AML-193 (cell line): ENCODE measurements at places on chromosomes 4 and X.

DNA sequence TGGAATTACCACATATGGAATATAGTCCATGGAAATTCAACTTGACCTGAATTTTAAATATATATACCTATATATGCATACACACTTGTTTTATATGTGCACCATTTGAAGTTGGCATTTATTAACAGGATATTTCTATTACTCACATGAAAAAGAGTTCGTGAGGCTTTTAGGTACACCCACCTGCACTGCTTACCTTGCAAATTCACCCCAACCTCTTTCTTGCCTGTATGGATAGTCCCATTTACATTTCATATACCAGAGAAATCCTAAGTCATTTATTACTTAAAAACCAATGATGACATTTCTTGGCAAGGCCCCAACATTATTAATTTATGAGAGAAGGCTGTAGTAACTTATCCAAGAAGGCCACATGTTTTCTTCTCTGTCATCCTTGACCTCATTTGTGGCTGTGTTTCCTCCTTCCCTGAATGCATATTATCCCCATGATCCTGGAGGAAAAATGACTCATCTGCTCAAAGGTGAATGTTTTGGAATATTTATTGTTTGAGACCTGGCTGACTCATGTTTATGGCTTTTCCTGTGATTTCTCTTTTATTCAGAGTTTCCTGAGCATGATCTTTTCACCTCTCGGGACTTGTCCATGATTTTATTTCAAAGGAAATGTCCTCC is 62.2 kb upstream of the FAM241A start:
- no peak for DNase-seq

DNA sequence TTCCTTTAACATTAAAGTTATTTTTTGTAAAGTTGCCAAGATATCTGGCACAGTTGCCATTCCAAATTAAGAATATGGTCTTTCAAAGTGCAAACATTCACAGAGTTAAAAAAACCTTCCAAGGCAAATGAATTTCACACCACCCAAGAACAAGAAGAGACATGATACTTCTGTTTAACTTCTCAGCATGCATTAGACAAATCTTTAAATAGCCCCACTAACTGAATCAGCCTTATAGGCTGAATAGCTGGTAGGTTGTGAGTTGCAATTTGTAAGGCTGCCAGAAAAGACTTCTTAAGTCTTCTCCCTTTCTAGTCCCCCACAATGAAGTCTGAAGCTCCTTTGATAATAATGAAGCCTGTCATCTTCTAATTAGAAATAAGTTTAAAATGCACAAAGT is 95.6 kb downstream of the MAPK10 start:
- no peak for DNase-seq

GRCh38 chr4:48196758-48197504 is 62.9 kb upstream of the TXK start:
- DNase-seq = no peak

GRCh38 chr4:84479663-84480062 is 19.4 kb downstream of the NKX6-1 start:
- no peak for DNase-seq

DNA sequence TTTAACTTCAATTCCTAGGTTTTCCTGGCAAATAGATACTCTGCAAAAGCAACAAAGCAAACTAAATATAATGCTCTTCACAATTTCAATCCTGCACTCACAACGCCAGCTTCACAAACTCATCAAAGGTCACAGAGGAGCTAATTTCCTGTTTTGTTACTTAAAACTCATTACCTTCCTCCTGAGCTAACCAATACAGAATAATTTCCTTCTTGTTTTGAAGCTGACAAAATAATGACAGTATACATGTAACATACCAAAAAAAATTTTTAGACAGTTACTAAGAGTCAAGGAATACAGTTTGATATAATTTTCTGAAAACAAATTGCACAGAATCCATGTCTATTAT is 17.9 kb downstream of the CNOT6L start:
- peak; percentile 22 for DNase-seq

GRCh38 chrX:68676335-68676734 is 28.9 kb downstream of the STARD8 start:
- no peak for DNase-seq

- DNase-seq = peak; percentile 22
Measured at GRCh38 chr4:149264093-149264733, 551.4 kb downstream of the IQCM start.

DNA sequence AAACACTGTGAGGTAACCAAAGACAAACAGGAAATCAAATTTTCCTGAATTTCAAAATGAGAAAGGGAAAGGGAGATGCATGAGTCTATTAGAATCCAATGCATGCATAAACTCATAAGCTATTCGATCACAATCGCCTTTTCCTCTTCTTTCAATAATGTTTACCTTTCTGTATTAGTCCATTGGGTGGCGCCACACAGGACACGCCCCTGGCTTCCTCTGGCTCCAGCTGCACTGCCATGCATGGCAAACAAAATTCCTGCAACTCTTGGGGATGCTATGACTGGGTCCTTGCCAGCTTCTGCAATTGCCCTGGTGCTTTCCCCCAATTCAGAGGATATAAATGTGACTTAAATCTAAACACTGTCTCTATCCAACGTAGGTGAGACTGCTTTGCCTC is 424.5 kb upstream of the PCDH7 start:
- DNase-seq = no peak

- DNase-seq = no peak
Measured at GRCh38 chr4:53863736-53864365, 200.6 kb downstream of the CHIC2 start.

DNA sequence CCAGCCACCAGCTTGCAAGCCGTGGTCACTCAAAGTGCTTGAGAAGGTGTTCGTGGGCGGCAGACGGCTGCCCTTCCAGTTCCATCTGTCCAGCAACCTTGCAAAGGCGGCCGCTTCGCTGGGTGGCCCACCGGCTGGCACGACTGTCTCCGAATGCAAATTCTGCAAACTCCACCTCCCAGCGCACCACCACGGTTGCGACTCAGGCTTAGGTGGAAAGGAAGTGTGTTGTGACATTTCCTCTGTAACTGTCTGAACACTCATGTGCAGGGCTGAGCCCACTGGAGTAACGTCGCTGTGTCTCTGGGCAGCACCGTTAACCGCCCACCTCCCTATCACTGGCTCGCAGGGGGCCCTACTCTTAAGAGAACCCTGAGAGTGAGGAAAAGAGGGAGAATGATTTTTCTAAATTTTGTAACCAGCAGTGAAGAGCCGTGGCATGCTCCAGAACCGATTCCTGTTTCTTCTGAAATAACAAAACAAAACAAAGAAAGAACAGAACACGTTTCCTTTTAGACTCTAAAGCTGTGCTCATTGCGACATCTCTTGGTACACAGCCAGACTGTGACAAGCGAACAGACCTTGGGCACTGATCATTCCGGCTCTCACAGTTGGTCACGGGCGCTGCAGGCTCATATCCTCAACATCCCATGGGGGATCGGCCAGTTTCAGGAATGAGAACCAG is at the start of gene P2RY8:
TSS of gene P2RY8 (minus strand) at position 155 of the 685 bp plus-strand sequence. CDS start 70,627 bp downstream, outside the sequence.
- DNase-seq = peak; percentile 84

GRCh38 chr4:151052785-151053184 is 37.7 kb upstream of the LRBA start:
- no peak for DNase-seq

- DNase-seq = no peak
Measured at GRCh38 chrX:21960569-21961541, 20.3 kb downstream of the SMS start.

- DNase-seq = no peak
Measured at GRCh38 chrX:47422444-47422843, 52.1 kb downstream of the ZNF157 start.

GRCh38 chr4:84651499-84651898 is 68.6 kb downstream of the CDS1 start:
- DNase-seq = no peak

- DNase-seq = no peak
Measured at GRCh38 chrX:119758731-119759247, 401 bp downstream of the SOWAHD start.

GRCh38 chr4:6335040-6335590 is 65.5 kb downstream of the WFS1 start:
- DNase-seq = no peak

DNA sequence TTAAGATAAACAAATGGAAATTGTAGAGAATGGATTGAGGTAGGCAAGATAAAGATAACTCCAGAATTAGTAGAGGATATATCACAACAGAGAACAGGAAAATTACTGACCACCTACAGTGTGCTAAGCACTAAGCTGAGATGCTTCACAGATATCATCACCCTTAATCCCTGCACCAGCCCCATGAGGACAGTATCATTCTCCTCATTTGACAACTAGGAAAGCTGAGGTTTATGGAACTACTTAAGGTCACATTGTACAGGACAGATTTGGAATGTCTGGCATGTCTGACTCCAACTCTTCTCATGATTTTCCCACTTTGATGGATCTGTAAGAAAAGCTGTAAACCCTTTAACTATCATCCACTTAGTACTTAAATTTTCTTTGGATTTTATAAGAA is 95.5 kb downstream of the CASK start:
- DNase-seq = no peak

GRCh38 chr4:129446074-129446473 is 350.1 kb downstream of the C4orf33 start:
- no peak for DNase-seq

GRCh38 chr4:26126143-26126718 is 194.6 kb upstream of the RBPJ start:
- peak; percentile 2 for DNase-seq

GRCh38 chr4:75919920-75920319 is 17.7 kb upstream of the PPEF2 start:
- no peak for DNase-seq

- no peak for DNase-seq
Measured at GRCh38 chrX:136196691-136197155, 49.4 kb downstream of the FHL1 start.

- no peak for DNase-seq
Measured at GRCh38 chr4:5337731-5338130, 286.5 kb downstream of the STK32B start.

DNA sequence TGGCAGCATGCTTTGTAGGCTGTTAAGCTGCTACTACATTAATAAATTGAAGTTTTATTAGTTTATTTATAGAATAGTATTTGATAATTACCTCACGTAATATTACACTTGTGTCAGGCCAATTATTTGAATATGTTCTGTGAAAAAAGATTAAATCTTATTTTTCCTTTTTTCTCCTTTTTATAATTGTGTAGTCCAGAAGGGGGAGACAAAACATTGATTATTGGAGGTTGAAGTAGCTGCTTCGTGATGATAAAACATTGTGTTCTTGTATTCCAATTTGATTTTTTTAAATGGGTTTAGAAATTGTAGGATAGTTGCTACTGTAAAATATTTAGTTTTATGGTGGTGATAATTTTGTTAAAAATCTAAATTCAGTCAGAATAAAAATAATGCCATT is 85.7 kb downstream of the DIAPH2 start:
- no peak for DNase-seq

DNA sequence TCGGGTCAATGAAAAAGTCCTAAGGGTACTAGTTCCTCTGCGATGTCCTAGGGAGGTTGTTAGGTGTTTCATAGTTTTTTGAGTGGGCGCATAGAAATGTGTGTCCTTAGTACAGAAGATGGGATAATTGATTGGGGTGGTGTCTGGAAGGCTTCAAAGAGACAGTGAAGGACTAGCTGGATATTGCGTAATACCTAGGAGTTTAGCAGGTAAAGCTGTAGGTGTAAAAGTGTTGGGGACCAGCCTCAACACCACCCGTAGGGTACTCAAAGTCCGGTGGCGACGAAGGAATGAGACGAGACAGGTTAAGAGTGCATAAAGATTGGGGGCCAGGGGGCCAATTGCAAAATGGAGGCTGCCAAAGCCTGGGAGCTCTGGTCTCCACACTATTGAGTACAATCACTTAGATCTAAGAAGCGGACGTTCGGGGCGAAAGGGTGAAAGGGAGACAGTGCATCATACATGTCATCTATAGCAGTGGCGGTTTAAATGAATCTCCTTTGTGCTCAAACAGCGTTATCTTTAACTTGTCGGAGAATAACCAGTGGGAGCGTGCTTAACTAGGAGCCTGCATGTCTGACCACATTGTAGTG is 1.0 kb downstream of the TRMT44 start:
- DNase-seq = no peak

GRCh38 chr4:137249112-137249511 is 283.2 kb downstream of the PCDH18 start:
- no peak for DNase-seq

DNA sequence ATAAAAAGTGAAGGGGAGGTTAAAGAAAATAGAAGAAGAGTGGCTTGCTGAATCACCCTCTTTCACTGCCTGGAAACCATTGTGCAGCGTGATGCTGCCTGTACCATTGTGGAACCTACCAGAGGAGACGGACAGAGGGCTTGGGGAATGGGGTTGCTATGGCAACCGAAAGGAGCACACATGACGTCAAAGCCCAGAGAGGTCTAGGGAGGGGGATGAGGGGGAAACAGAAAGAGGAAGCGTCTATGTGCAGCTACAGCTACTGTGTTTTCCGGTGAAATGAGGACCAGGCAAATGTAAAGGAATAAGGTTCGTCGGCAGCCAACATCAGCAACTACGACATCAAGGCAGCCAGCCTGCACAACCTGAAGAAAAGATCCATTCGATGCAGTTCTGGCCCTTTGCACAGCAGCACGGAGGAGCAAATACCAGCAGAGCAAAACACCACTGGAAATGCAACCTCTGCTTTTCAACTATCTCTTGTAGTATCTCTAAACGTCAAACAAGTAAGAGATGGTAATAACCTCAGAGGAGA is at the start of gene MAPK10:
TSS of gene MAPK10 (minus strand) at position 110 of the 535 bp plus-strand sequence.
- DNase-seq = peak; percentile 84

DNA sequence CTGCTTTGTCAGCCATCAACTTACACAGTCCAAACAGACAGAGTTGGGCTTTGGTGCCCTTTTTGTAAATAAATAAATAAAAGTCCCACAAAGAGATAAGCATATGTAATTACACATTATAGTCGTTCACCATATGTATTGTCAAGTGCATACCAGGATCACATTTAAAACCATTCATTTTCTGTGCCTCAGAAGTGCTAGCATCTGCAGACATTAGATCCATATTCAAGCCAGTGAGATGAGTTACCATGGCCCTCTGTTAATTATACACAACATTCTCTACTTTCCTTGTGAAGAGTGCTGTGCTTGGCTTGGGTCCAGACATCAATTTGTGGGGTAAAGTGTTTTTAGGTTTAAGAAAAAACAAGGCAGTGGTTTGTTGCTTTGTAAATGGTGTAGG is 76.8 kb downstream of the ENOX2 start:
- no peak for DNase-seq
